ENCODE measurements at places on chromosomes 11 and 22.

DNA sequence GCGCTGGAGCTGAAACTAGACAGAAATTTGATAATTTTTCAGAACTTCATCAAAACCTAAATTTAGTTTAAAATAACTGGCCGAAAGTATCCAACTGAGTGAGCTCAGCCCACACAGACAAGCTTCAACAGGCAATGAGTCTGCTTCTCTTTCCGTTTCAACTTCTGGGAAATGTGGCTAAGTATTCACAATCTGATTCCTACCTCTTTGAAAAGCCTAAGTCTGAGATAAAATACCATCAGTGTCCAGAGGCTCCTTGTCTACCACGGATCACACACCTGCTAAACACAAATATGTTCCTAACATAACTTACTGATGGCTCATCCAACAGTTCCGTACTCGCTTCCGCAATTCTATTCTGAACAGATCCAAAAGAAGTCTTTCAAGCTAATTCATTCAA is 8.5 kb downstream of the SIK3 start:
- no peak for DNase-seq

- DNase-seq: no peak
Observed at GRCh38 chr22:31099386-31099785, 8.0 kb downstream of the SELENOM start.

DNA sequence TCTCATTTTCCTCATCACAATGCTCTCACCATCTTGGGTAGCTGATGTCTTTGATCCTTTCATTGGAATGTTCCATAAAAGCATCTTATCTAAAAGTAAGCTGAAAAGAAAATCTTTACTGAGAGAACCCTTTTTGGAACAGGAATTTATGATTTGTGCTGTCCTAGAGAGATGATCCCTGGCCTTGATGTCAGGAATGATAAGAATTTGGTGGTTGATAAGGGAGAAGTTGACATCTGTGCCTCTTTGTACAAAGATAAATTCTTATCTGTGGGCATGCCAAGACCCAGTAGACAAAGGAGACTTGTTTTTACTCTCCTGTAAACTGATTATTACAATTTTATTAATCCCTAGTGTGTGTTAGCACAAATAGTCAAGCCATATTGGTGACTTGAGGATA is 36.9 kb downstream of the NAALAD2 start:
- no peak for DNase-seq

- DNase-seq: no peak
Observed at GRCh38 chr11:115499241-115499799, 4.9 kb downstream of the CADM1 start.

GRCh38 chr11:57134284-57134683 is 47.5 kb upstream of the LRRC55 start:
- no peak for DNase-seq

GRCh38 chr11:1348796-1349326 is 39.4 kb upstream of the TOLLIP start:
- no peak for DNase-seq

DNA sequence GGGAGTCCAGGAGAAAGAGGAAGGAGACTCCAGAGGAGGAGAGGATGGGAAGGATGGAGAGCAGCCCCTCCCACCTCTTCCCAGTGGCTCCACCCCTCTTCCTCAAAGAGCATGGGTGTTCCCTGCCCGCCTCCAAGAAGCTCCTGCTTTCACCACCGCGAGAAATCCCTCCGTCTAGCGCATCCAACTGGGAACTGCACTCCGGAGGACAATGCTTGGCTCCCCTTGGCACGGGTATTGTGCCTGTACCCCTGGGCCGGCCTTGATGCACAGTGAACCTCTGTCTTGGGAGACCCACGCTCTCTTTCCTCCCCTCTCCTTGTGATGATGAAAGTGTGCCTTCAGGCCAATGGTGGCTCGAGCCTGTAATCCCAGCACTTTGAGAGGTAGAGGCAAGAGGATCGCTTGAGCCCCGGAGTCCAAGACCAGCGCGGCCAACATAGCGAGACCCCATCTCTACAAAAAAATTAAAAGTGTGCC is 14.9 kb upstream of the ADA2 start:
- no peak for DNase-seq
